Jurkat, Clone E6-1 (cell line): ENCODE measurements at places on chromosomes 11 and 22.

DNA sequence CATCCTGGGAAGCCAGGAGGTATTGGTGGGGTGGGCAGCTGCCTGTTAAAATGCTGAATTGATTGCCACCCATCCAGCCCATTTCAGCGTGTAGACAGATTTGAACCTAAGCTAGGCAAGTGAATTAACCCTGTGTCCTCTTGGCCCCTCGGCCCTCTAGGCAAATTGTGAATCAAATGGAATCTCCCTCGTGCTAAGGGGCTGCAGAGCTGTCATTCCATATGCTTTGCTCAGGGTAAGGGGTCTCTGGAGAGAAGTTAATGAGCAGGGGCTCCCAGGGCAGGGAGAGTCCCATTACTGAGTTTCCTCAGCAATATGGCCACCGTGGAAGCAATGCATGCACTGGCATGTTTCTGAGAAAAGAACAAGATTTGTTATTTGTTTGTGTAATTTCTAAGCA, 117.7 kb upstream of the RCN1 start:
- DNase-seq = no peak

DNA sequence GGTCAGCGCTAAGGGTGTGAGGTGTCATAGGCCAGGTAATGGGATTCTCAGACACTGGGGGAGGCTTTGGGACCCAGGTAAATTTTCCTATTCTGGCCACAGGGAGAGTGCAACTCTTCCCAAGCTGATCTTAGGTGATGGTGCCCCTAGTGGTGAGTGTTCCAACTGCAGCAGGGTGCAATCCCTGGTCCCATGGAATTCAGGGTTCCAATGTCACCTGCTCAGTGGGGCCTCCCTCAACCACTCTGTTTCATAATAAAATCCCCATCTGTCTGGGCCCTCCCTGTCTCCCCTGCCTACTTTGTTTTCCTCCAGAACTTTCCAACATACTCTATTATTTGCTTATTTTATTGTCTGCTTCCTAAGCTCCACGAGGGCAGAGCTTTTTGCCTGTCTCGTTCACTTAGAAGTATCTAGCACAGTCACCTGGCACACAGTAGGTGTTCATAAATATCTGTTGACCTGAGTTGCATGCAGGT, 2.9 kb upstream of the SGSM1 start:
- peak; percentile 26 for DNase-seq

GRCh38 chr11:132944569-132944944, 587.7 kb downstream of the OPCML start:
- no peak for DNase-seq

DNA sequence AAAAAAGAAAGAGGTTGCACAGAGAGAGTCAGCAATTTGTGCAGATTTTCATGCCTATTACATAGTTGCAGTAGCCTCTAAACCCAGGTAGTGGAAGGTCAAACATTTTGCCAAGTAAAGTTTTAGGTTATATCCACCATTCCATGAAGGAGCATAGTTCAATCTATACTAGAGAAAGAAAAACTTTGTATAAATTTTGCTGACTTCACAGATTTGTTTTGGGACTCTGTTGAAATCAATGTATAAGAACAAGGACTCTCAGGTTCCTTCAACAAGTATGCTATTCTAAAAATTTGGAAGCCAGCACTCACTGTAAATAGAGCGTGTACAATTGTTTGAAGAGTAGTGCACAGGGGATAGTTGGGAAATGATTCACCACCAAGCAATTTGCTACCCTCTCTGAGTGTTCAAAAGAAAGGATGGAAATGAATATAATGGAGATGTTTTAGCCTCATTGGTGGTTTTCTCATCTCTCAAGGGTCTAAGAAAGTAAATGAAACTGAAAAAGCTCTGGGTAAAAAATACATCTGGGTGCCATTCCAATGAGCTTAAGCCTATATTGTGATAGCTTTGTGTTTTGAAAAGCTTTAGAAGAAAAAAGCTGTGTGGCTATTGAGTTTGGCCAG, 508.4 kb upstream of the LUZP2 start:
- no peak for DNase-seq

- peak; percentile 31 for DNase-seq
Measured at GRCh38 chr11:73072935-73073481, 69.1 kb downstream of the FCHSD2 start.

DNA sequence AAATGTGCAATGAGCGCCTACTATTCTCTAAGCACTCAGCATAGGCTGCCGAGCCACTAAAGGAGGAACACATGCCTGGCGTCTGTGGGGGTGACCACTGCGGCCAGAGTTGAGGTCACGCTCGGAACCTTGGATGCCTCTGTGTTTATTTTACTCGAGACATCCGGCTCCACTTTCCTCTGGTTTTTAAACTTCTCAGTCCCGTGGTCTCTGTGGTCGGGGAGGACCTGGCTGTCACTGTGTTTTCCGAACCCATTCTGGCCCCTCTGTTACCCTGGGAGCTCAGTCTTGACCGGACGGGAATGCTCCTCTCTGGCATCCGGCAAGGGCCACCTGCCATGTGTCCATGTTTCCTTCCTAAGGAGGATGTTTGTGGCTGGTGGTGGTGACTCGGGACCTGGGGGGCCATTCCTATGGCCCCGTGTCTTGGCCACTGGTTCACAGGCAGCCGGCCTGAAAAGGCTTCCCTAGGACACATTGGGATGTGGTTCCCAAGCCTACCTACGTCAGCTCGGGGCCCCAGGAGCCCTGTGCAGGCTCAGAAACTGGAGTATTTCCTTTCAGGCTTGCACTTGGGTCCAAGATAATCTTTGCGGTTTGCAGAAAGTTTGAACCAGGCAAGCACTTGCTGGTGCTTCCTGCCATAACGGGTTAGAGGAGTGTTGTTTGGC, 46.7 kb upstream of the PARVG start:
- no peak for DNase-seq

DNA sequence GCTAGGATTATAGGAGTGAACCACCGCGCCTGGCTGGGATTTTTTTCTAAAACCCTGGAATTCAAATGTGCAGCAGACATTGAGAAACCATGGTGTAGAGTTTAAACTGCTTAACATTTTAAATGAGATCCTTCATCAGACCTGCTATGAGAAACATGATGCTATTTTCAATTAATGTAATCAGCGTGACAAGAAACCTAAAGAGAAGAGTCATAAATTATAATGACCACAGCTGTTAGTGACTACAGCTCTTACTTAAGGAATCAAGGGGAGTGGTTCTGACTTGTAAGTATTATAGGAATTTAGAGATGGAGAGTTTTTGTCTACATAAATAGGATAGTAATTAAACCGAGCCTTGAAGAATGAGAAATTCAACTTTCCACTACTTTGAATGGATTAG, 170.6 kb downstream of the BARX2 start:
- DNase-seq = no peak

DNA sequence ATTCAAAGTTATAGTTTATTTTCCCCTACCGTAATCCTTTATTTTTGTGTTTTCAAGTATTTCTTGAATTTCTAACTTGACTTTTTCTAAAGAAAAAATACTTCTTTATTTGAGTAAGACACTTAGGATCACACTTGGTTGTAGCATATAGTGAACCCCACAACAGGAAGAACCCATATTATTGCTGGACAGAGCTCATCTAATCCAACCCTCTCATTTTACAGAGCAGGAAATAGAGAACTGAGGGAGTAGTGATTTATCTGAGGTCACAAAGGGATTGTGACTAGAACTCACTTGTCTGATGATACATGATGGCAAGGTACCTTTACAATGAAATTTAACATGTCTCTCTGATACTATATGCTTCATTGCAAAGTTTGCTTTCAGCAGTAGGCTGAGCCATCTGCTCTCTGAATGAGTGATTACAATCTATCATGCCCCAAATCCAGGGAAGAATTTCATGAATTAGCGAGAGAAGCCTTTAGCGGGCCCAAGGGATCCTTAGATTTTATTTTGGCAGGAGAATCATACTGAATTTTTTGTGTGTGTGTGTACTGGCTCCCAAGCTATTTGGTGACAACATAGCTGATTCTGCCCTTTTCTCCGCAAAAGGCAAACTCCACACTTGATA, 9.8 kb downstream of the SLC17A6 start:
- no peak for DNase-seq

DNA sequence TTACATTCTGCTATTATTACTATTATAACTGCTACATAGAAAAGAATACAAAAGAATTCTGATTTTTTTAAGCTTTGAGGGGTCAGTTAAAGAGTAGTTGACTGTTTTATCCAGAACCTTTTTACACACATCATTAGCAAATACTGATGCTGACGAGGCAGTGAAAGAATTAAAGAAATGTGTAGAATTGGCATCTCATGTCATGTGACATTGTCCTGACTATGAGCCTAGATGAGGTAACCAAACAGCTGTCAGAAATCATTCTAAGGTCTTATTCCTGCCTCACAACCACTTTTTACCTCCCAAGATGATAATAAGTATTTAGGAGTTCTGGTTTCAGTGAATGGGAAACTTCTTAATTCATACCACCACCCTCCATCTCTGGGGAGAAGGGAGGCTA, 121.0 kb downstream of the SLC1A2 start:
- DNase-seq = no peak

DNA sequence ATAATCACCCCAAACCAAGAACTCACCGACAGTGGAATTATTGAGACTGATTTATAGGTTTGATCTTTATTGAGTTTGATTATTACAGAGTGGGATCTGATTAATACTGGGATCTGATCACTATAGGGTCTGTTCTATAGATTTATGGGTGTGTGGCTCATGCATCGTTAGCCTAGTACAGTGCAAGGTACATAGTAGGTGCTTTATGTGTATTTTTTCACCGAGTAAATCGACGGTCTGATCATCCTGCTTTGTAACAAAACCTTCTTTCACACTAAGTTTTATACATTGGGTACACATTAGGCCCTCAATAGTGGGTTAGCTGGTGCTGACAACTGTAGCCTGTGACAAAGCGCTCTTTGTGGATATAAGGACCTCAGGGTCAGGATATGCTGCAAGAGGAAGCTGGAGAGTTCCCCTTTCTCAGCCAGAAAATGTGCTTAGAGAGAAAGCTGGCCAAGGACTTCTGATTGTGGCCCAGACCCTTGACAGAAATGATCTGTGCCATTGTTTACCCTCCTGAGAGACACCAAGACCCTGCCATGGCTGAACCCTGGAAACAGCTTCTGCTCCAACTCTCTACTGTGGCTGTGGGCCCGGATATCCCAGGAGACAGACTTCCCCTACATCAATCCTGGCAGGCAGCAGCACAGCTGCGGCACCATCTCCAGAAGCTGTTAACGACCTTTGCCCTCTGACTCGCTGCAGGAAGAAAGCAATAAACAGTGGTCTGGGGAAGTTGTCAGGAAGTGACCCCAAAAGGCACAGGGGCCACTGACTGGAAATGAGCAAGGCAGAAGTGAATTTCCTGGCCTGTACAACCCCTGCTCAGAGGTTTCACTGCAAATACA, 16.1 kb upstream of the TPP1 start:
- DNase-seq = no peak

DNA sequence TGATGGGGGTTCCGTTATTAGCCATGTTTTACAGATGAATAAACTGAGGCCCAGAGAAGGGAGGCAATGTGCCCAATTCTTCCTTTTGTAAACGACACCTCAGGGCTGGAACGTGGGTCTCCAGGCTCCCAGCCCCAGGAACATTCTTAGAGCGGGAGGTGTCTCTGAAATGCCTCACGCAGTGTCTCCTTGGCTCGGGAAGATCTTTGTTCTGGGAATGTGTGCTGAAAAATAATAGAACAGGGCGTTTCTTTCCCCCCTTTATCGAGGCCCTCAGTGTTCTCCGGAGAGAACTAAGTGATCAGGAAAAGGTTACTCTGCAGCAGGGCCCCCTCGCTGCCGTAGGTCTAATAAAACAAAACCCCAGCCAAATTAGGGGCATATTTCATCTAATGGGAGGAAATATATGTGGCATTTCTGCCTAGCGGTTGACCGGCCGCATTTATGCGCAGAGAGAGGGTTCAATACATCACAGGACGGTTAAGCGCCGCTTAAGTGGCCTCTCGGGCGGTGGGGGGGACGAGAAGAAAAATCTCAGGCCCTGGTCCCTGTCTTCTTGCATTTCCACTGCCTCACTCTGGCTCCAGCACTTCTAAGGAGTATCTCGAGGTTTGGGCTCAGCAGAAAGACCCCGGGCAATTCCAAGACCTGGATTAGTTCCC, 564.3 kb downstream of the MN1 start:
- DNase-seq = no peak

DNA sequence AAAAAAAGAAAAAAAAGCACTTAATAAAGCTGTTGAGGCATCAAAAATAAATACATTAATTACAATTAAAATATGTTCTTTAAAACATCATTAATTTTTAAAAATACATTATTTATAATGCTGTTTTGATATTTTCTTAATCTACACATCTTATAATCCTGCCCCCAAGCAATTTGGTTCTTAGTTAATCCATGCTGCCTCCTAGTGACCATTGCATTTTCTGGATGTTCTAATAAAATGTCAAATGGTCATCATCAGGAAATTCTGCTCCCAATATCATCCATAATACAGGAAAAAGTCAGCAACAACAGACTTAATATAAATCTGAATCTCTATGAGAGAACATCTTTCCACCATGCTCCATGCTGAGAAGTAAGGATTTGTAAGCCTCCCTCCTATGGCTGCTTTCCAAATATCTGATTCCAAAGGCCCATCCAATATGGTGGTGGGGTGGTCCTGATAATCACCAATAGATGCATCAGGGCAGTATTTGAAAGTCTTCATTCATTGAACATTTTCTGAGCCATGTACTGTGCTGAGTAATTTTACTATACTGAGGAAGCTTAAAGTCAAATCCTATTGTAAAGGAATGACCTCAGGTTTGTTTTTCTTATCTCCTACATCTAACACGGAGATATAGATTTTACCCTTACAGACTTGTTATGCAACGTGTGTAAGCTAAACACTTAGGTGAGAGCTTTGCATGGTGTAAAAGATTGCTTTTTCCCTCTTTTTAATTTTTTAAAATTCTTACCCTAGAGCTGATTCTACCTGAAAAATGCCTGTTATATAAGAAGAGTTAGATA, 124.7 kb upstream of the BMAL1 start:
- DNase-seq = no peak

DNA sequence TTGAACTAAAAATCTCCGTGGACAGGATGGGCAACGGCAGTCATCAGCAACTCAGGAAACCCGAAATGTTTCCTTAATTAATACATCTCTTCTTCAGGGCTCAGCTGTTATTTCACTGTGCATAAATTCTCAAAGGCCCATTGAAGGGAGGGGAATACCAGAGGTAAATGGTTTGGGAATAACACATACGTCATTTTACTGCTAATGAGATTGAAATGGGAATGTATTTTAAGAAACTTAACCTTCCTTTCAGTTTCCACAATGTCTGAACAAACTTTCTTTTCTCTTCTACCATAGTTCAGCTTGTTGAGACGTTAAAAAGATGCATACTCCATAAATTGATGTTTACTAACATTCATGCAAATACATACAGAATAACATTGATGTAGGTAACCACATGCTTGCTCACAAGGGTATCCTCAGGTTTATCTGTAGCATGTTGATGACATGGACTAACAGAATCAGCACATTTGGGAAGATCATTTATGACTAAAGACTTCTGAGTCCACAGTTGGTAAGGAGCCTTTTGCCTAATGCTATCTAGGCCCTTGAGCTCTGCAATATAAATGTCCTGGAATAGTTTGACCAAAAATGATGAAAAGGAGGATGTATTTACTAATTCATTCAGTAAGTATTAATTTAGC, 7.7 kb upstream of the PRRG4 start:
- no peak for DNase-seq
